Activated T-cell treated with anti-CD3 and anti-CD28 coated beads for 1 hour (primary cell): ENCODE measurements at places on chromosomes 1 and 21.
A peak's percentile ranks its signal among the peaks of the same experiment; 100 is the strongest.

DNA sequence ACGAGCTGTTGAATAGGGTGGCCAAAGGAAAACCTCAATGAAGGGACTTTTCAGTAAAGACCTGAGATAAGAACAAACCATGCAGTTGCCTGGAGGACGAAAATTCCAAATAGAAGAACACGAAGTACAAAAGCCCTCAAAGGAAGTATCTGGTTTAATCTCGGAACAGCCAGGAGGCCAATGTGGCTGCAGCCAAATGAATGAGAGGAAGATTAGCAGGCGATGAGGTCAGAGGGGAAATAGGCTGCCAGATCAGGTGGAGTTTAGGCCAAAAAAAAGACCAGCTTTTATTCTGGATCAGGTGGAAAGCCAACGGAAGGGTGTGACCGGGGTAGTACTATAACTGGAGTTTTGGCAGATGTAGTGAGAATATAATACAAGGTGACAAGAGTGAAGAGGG is 43.7 kb downstream of the SRSF11 start:
- DNase-seq: no peak

- no peak for DNase-seq
These were observed 235.7 kb upstream of the RAB4A start for GRCh38 chr1:229035054-229035747.

- no peak for DNase-seq
These were observed 204.2 kb upstream of the PLD5 start for GRCh38 chr1:242728696-242729095.

DNA sequence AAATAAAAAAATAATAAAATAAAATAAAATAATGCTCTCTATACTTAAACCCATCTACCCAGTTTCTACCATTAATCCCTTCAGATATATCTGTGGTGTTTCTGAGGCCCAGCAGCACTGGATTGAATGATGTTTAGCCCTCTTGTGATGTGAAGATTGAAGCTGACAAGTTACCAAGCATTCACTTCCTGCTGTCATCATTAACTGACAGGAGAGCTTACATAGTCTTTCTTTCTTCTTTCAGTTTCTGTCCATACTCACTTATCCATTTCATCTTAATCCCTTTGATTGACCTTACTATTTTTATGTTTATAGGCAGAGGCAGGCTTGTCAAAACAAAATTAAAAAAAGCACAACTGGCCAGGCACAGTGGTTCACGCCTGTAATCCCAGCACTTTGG is 38.8 kb upstream of the PGD start:
- no peak for DNase-seq

DNA sequence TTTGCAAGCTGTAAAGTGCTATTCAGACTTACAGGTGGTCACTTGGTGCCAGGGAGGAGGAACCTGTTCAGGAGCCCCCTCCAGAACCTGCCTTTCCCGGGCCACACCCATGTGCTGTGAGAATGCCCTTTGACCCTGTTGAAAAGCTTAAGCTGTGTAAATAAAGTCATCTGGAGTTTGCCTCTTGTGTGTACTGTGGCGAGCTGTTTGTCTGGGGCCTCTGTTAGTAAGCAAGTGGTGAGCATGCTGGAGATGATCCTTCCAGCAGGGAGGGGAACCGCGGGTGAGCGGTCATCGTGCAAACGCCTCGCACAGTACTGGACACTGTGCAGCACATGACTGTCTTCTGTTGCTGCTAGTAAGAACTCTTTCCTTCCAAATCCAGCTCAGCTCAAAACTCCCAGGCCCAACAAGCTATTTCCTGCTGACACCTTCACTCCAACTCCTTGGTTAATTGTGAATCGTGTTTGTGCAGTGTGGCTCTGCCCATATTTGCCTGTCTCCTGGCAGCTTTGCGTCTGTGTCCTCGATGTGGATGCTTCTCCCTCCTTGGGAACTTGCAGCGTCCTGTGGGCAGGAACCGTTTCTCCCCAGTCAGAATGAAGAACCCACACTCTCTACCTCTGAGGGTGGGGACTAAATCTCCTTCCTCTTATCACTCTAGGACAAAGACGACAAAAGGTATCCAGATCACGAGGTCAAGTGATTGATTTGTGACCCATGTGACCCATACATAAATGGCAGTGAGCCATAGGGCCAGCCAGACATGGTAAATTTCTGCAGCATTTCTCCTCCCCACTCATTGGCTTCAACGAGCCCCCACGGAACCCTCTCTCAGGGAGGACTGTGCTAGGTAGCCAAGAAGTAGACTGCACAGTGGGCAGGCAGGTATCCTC is 13.9 kb upstream of the BTG2 start:
- DNase-seq: no peak

GRCh38 chr1:36920801-36921405 is 113.4 kb downstream of the GRIK3 start:
- DNase-seq: no peak

DNA sequence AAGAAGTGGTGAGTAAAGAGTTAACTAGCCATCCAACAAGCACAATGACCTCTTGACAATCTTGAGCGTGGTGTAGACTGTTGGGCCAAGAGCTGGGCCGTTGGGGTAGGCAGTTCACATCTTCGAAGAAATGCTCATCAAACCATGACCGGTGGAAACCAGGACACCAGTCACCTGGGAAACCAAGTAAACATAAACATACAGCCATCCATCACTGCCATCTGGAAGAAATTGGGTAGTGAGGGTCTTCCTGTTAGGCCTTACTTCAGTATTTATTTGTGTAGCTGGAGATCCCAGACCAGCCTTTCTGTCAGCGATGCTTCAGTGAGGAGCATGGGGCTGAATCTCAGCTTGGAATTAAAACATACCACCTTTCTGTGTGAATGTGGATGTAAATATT is 108.1 kb upstream of the HAO2 start:
- no peak for DNase-seq

DNA sequence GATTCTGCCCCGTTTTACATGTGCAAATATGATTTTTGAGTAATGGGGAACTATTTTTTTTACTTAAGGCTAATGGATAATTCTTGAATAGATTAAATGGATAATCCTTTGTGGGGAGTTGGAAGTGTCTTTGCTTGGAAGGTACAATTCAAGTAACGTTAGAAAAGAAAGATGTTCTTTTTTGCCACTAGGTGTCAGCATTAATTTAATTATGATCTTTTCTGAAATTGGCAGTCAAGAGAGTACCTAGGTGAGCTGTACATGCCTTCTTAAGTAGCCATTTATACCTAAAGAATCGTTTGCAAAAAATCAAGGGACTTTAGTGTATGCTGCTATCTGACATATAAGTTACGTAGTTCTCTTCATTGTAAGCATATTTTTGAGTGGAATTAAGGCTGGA is 2.2 kb downstream of the FBXO28 start:
- no peak for DNase-seq

GRCh38 chr1:82197606-82198005 is 396.9 kb downstream of the ADGRL2 start:
- no peak for DNase-seq

DNA sequence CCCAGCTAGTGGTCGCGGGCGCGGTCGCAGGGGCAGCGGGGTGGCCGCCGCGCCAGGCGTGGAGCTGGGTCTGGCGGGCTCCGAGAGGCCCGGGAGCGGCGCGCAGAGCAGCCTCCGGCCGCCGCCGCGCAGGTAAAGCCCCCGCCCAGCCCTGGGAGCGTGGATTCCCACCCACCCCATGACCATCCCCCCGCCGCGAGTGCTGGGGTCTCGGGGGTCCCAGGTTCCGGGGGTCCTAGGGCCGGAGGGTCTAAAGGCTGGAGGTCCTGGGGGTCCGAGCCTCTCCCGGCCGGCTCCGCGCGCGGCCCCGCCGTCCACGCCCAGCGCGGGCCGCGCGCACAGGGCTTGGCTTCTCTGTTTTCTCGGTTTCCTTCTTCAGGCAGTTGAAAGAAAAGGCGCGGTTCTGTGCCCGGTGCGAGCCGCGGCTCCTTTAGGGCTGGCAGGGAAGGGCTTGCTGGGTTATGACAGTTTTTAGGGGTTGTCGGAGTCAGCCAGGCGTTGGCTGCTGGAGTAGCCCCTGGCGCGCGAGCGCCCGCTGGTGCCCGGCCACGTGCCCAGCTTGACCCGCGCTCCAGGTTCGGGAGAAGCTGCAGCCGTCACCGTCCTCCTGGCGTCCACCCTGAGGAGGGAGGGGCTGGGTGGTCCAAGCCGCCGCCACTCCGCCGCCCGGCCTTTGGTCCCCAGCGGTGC is 359 bp downstream of the LRRC3 start:
- peak; percentile 9 for DNase-seq

DNA sequence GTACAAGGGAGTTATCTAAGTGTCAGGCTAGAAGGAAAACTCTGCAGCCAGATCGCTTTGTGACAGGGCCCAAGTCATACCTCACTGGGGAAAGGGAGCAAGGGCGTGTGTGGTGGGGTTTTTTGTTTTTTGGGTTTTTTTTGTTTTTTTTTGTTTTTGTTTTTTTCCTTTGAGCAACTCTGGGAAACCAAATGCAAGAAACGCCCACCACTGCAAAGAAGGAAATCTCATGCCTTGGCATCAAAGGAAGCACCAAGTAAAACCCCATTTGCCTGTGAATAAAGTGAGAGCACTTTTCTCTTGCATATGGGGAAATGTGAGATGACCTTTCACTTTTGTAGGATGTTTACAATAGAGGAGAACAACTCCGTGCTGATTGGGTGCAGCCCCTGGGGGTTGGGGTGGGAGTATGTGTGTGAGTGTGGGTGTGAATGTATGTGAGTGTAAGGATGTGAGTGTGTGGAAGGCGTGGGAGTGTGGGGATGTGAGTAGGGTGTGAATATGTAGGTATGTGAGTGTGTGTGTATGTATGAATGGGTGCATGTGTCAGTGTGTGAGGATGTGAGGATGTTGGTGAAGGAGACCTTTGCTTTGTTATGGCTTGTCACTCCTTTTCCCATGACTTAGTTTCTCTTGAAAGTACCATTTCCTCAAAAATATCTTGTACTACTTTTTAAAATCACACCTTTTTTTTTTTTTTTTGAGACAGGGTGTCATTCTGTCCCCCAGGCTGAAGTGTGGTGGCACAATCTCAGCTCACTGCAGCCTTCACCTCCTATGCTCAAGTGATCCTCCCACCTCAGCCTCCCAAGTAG is 34.6 kb downstream of the IL12RB2 start:
- DNase-seq: no peak

GRCh38 chr1:243489158-243489527 is 233.3 kb downstream of the SDCCAG8 start:
- DNase-seq: no peak

DNA sequence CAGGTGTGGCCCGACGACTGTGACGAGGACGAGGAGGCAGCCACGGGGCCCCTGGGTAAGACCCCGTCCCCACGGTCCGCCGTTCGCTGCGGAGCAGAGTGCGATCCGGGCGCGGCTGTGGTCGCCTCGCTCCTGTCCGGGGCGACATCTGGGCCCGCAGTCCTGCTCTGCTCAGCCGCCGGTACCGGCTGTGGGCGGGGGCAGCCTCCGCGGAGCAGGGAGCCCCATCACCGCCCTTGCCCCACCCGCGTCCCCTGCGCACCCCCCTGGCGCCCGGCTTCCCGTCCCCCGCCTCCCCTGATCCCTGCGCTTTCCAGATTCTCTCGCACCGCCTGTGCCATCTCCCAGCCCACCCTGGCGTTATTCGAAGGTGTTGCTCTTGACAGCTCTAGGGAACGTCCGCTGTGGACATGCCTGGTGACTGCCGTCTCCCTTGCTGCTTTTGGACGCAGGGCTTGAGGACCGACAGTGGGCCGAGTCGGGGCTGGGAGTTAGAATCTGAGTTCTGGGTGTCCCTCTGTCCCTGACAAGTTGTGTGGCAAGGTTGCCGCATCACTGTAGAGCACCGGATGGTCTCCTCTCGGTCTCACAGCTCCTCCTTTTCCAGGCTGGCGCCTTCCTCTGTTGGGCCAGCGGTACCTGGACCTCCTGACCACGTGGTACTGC is 596 bp downstream of the TOR3A start:
- peak; percentile 16 for DNase-seq
